ENCODE measurements at places on chromosomes 3 and 15.

GRCh38 chr15:72161361-72162132 is 36.0 kb downstream of the GRAMD2A start:
- no peak for DNase-seq

- DNase-seq, result no peak
Observed at GRCh38 chr3:21226086-21226485, 524.9 kb downstream of the ZNF385D start.

DNA sequence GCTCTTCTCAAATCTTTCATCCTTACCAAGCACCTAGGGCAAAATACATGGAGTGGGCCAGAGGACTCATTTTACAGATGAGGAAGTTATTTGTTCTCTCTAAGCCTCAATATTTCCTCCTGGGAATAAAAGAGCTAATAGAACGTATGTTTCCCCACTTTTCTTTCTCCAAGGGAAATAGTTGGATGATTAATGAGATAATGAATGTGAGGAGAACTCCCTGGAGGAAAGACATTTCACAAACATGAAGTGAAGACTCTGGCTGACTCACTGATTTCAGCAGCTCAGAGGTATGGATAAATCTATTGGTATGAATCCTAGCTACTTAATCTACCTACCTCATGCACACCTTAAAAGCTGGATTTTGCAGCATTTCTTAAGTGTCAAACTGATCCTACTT is 98.4 kb downstream of the ECT2 start:
- DNase-seq, result peak; percentile 76

- peak; percentile 59 for DNase-seq
Observed at GRCh38 chr15:89332446-89332845, 2.2 kb downstream of the POLG start.

DNA sequence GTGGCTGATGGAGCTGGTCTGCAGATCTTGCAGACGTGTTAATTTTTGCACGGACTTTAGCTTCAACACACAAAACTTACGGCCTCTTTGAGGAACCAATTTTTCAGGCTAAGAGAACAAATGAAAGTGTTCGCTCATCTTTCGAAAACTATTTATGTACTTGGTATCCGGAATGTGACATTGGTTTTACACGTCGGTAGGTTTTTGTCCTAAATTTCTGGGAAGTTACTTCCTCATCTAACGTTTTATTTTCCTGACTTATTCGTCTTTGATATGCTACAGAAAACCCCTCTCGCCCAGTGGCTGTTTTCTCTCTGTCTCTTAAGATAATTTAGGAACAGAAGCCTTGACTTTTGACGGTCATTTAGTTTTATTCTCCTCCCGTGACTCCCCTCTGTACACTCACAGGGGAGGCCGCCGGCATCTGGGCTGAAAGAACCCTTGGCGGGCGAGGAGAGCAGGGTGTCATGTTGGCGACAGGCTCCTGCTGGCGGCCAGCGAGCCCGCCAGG is 834 bp upstream of the GREM1 start:
- no peak for DNase-seq

DNA sequence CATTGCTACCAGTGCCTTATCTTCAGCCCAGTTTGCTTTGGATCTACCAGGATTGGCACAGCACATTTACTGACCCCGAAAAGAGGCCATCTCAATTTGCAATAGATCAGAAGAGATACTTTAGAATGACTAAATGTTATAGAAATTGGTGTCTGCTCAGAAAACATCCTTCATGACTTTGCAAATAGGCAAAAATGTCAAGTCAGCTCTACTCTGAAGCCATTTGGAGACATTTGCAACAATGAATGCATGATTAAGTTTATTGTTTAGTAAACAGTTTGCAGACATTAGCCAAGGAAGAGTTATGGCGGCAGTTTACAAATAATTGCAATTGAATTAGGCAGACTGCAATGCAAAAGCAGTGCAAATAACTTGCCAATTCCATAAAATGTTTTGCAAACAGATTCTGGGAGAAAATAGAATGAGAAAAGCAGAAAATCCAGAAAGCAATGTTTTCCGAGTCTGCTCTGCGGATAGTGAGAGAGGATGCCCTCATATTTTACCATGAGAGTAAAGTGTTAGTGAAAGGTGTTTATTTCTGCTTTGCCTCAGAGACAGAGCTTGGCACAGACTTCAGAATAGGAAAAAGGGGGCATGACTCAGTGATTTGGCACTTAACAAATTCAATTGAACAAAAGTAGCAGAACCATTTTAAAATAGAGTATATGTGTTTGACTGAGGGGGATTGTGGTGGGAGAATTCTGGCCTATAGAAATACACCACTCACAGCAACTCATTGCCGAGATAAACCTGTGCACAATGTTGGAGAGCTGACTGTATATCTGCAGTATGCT is 334.9 kb upstream of the NR2F2 start:
- DNase-seq, result no peak

DNA sequence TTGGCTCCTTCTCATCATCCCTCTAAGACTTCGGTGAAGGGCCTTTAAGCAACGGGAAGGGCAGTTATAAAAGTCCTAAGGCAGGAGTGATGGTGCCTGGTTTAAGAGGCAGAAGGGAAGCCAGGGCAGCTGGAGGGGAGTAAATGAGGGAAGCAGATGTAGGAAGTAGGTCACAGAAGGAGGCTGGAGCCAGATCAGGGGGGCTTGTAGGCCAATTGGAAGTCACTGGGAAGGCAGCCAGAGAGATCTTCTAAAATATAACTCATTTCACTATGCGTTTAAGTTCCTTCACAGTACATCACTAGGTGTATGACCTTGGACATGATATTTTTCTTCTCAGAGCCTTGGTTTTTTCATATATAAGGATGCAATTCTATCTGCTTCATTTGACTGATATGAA is 94.7 kb downstream of the MYH15 start:
- no peak for DNase-seq

DNA sequence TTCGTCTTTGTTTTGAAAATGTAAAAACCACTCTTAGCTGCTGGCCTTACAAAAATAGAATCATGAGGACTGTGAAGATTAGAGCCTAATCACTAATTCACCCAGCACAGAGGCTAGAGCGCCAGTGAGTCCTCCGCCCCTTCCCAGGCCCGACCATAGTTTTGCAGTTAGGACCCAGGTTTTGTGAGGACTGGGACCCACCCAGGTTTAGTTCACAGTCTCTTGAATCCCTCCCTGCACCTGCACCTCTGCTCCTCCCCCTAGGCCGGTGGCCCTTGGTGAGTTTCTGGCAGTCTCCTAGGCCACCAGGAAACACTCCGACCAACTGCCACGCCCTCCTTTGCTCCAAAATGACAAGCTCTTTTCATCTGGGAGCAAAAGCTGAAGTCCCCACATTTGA is 136.0 kb upstream of the CCDC54 start:
- DNase-seq, result peak; percentile 13

DNA sequence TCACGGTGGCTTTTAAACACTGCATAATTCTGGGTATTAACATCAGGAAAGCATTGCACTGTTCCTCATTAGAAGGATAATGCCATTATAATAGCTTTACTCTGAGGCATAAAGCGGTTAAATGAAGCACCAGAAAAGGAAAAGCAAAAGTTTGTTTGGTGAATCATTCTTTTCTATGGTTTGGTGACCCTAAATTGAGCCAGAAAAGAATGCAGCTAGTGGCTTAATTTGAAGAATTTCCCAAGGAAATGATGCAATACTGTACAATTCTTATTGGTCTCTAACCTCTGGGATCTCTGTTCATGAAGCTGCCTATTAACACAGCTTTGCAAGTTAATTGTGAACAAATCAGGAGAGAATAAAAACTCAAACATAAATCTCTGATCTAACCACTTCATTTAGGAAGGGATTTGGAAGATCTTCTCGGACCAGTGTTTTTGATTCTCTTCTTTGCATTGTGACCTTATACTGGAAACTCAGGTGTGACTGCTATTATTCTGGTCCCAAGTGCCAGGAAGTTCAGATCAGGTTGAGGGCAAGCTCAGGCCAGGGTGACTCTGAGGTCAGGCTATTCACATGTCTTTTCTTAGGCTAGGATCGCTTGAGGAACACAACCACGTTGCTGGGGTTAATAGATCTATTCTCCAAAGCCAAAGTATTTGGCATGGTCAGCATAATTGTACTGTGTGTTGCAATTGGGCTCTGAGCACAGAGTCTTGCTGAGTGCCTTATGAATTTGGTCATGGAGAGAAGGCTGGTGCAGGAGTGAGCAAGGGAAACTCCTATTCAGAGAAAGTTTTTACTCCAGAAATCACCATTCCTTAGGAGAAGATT is 11.3 kb upstream of the DLG1 start:
- DNase-seq, result peak; percentile 93

DNA sequence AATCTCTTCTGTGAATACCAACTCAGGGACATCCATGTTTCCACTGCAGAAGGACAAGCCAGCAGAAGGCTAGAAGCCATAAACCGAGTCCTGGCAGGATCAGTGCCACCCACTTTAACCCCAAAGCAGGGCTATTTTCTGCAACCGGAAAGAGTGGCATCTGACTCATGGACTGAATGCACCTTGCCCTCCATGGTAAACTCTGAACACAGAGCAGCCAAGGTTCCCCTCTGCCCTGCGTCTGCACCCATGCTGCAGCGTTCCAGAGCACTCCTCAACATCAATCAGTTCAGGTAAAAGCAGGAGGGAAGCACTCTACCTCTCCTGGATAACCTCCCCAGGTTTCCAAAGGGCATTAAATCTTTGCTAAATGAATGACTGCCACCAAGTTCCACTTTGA is 801 bp upstream of the NGRN start:
- DNase-seq, result no peak

DNA sequence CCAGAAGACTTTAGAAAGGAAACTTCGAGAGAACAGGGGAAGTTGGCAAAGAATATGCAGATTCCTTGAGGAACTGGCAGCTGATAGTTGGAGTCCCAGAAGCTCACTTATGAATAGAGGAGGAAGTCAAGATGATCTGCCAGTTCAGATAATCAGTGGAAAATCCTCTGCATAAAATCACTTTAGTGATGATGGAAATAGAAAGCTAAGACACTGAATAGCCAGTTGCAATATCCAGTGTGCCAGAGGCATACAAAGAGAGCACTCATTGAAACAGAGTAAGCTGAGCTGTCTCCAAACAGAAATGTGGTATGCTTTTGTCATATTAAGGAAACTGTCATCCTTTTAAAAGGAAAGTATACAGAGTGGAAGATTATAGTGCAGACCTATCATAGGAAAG is 1207.6 kb downstream of the OTOL1 start:
- no peak for DNase-seq

- no peak for DNase-seq
Observed at GRCh38 chr3:71101626-71102025, 481.9 kb downstream of the FOXP1 start.

DNA sequence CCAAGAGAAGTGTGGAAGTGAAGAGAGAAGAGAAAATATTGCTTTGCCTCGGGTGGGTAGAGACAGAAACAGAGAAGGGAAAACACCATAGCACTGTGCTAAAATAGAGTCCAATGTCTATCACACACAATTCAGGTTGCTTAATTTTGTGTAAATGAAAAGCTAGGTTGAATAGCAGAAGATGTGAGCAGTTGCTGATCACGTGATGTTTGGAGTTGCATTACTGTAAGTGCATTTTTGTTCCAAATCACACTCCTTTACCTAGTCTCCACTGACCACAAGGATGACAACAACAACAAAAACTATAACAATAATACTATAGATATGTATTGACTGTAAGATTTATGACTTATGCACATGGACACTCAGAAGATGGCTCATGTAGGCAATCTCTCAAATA is 683.2 kb downstream of the AGBL1 start:
- DNase-seq, result no peak

DNA sequence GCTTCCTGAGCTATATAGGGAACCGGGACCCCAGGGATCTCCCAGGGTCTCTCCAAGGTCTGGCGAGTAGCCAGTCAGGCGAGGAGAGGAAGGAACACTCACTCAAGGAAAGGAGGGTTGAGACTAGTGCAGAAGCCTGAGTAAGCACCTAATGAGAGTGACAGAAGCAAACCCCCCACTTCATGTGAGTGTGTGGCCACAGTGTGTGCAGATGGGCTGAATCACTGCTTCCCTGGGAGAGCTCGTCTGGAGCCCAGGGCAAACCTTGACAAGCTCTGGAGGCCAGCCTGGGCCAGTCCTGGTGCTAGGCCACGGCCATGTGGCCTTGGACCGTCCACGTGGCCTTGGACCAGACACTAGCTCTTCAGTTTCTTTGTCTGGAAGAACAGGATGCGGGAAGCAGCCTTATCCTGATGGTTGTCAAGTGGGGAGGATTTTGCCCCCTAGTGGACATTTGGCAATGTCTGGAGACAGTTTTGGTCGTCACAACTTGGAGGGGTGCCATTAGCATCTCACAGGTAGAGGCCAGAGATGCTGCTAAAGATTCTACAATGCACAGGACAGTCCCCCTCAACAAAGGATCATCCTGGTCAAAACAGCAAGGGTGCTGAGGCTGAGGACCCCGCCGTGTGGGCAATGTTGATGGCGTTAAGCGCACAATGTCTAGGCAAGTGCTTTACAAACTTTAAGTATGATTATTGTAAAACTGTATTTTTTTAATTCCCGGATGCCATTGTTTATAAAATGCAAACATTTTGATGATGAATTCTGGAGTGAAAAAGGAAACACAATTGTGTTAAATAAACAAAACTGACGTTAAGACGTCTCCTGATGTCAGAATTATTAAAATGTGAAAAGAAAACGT is 34.8 kb upstream of the CTSH start:
- peak; percentile 85 for DNase-seq

- DNase-seq, result no peak
Observed at GRCh38 chr15:71548401-71548807, 261.9 kb upstream of the NR2E3 start.

- DNase-seq, result no peak
Observed at GRCh38 chr3:145015253-145015652, 1043.6 kb downstream of the DIPK2A start.

- peak; percentile 41 for DNase-seq
Observed at GRCh38 chr15:88657326-88658069, 18.7 kb downstream of the ISG20 start.

DNA sequence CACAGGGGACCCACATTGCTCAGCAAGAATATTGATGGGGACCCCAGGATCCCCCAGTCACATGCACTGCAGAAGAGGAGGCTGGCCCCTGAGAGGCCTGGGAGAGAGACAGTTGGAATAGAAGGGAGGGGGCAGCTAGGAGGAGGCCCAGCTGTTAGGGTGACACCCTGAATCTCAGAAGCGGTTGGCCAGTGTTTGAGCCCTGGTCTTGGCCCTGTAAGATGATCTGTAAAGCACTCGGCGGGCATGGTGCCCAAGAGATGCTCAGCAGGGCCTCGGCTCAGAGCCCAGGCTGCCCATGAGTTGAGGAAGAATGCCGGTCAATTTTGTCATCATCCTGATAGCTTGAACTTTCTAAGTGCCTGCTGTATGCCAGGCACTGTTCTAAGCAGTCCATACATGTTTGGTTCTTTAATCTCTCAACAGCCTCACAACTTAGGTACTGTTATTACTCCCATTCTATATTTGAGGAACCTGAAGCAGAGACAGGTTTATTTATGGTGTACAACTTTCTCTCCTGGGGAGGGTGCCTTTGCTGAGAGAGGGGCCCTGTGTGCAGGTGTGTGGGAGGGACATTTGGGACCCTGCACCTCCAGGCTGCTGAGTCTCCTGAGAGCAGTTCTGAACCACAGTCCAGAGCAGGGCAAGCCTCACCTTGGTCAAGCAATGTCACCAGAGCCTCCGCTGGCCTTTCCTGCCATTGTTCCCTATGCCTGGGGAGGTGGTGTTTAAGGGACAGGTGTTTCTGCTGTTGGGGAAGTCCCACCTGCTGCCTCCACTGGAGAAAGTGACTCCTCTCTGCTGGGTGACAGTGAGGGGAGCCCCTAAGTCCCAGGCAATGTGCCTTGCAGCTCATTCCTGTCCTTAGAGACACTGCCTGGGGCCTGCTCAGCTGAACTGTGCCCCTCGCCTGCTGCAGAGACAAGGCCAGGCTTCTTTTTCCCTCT is 26.0 kb downstream of the SLC6A6 start:
- DNase-seq, result no peak

GRCh38 chr15:70596354-70597055 is 166.9 kb downstream of the UACA start:
- no peak for DNase-seq
